G401 (cell line): ENCODE measurements at places on chromosomes 4 and X. TPM values are rescaled to one million over a fixed set of nuclear protein-coding genes. Genes with fewer than 3 reads are reported as not detected.

DNA sequence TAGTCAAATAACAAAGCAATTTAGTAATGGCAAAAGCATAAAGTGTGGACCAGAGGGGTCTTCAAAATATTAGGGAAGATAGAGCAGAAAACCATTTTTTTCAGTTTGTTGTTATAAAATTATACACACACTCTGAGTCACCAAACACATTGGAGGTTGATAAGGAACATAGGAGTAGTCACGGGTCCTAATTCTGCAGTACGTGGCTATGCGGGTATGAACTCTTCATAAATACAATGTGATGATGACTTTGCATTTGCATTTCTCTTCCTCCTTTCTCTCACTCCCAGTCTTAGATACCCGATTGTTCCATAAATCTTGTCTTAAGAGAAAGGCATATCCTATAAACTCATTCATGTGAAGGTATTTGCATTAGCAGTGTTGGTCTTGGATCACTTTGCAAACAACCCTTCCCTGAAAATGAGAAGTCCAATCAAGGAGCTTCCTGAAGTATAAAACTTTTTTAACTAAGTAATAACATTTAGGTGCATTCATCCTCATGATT is 223.6 kb downstream of the PALLD start:
- DNase-seq, result no peak

DNA sequence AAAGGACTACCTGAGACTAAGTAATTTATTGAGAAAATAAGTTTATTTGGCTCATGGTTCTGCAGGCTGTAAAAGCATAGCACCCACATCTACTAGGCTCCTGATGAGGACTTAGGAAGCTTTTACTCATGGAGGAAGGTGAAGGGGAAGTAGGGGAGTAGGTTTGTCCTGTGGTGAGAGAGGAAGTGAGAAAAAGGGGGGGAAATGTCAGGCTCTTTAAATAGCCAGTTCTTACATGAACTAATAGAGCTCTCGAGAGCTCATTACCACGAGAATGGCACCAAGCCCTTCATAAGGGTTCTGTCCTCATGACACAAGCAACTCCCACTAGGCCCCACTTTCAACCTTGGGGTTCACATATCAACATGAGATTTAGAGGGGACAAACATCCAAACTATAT is 125.5 kb upstream of the NRK start:
- DNase-seq, result no peak

GRCh38 chr4:150140774-150141400 is 62.6 kb downstream of the DCLK2 start:
- DNase-seq, result no peak

DNA sequence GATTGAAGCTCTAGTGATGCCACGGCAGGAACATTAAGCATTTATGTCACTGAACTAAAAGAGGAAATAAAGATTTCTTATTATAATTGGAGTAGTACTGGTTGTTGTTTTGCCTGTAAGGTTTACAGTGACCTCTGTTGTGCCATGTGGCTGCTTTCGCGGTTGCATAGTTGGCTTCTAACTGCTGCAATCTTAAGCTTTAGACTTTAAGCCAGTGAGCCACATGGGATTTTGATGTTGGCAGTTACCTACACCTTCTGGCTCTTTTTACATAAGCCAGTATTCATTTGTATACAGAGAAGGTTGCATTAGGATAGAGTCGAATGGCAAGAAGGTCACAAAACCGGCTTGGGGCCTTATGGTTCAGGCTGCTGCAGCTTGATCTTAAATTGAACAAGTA is 1311.6 kb downstream of the RAPGEF2 start:
- DNase-seq, result peak; percentile 93

GRCh38 chr4:128465523-128465922 is 177.9 kb upstream of the PGRMC2 start:
- no peak for DNase-seq

GRCh38 chr4:101753721-101754120 is 36.8 kb upstream of the BANK1 start:
- DNase-seq, result no peak

- no peak for DNase-seq
Measured at GRCh38 chr4:100881283-100881682, 363.5 kb upstream of the EMCN start.

DNA sequence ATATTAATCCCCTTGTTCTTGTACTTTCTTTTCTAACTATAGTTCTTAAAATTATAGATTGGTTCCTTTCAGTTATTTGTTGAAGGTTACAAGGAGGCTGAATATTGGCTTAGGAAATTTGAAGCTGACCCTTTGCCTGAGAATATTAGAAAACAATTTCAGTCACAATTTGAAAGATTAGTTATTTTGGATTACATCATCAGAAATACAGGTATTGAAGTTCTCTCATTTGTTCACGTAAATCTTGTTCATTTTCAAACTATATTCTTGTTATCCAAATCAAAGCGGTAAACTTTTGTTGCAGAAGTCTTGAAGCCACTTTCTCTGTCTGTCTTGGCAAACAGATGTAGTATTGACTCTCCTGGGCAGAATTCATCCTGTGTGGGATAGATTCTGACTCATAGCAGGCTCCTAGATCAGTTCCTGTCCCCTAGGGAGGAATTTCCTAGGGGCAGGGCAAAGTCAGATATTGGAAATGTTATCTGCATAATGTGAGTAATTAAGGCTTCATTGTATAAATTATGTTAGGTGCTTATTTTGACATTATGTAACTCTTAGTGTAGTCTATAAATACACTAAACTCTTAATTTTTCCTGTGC is 25.2 kb downstream of the PI4K2B start:
- no peak for DNase-seq

GRCh38 chr4:70315928-70316327 is 18.9 kb upstream of the CABS1 start:
- DNase-seq, result no peak

The ADGRG4 gene
- total RNA-seq, result not detected in 2 replicates

- peak; percentile 63 for DNase-seq
Measured at GRCh38 chr4:186701273-186701672, 22.4 kb downstream of the FAT1 start.

DNA sequence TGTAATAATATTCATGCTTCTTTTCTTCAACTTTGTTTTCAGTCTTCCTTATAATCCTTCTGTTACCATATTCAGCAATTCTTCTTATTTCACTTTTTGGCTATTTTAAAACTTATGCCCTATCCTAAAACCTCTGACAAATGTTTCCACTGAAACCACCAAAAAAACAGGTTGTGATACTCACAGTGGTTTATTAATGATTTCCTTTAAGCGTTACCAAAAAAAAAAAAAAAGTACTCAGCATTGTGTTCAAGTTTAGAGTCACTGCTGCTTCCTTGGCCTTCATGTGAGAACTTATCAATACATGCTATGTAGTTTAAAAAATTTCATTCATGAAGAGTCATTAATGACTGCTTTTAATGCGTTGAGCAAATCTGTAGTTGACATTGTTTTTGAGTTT is 35.4 kb upstream of the UGT2A3 start:
- no peak for DNase-seq

GRCh38 chr4:119536572-119537528 is 91.8 kb downstream of the PDE5A start:
- DNase-seq, result no peak

- no peak for DNase-seq
Measured at GRCh38 chr4:57465321-57466056, 355.3 kb upstream of the IGFBP7 start.

DNA sequence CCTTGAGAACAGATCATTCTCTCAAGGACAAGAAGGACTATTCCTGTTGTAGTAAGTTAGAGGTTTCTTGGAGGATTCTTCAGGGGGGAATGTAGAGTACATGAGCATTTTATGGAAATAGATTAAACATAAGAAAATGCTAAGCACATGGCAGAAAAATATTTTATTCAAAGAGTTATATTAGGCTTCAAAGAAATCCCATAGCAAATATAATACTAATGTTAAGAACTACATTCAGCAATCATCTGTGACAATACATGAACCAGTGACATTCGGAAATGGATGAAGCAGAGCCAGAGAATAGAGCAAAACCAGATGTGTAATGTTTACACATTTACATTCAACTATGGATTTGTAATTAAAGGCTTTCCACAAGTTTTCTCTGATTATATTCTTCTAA is 288.6 kb downstream of the NAF1 start:
- DNase-seq, result no peak

DNA sequence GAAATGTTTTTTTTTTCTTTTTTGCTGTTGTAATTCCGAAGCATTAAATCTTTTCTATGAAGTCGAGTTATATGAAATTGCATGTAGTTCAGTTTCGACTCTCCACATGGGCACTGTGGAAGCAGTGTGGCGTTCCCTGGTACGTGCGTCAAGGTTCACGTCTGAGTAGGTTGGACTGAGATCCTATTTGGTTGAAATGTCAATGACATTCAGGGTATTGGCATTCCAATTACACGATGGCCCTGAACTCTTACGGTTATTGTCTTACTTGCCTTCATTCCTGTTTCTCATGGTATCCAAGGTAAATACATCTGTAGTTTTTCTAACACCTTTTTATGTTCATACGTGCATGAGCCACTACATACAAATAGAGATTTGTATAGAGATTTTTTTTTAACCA is 128.8 kb downstream of the SORBS2 start:
- no peak for DNase-seq

DNA sequence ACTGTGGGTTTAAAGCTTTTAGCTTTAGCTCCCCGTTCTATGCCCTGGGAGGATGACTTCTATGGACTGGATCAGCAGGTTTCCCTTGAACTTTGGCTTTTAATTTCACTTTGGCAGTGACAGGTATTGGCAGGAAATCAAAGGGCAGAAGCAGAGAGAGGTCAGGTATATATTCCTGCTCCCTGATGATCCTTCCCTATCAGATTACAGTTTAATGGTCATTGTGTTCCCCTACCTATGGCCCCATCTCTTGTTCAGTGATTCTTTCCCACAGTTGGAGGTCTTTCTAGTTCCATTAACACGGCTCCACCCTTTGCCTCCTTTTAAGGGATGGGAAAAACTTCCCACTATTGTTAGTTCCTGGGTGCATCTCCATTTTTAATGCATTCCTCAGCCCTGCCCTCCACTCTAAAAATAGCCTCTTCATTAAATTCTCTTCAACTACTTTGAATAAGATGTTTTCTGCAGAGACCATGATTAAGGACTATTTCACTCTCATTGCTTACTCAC is 107.8 kb upstream of the TMEM47 start:
- DNase-seq, result no peak

The ARHGAP24 gene
- 1.5 and 4.6 TPM in 2 replicates for total RNA-seq

The SMR3B gene
- total RNA-seq, result not detected in 2 replicates

The TMSB15A gene
- total RNA-seq, result 2.1 and 9.7 TPM in 2 replicates

The TCEAL1 gene
- 9.8 and 27.0 TPM in 2 replicates for total RNA-seq

DNA sequence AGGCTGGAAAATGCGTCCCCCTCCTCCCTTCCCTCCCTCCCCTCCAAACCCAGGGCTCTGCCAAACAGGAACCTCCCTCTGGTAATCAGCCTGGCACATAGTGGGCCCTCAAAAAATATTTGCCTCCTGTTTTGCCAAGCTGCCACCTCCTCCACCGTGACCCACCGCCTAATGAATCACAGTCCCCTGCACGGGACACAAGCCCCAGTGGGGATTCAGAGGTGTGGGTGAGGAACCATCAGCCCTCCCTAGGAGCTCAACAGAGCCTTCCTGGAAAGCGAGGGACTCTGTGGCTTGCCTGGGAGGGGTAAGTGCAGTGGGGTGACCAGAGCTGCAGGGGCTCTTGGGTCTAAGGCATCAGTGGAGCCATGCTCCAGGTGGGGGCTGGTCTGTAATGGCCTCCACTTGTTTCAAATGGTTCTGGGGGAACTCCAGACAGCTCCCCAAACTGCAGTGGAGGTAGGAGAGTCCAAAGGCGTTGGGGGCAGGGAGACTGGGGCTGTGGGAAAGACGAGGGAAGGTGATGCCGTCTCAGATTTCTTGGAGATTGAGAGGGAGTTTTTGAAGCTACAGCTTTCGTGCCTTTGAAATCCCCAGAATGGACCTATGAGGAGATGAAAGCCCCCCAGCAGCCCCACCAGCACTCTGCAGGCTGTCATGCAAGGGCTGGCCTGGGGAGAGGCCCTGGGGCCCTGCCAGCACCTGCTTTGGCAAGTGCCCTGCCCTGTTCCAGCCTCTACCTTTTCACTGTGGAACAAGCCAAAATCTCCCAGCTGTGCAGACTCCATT is 1.0 kb upstream of the PPP2R2C start:
- no peak for DNase-seq

DNA sequence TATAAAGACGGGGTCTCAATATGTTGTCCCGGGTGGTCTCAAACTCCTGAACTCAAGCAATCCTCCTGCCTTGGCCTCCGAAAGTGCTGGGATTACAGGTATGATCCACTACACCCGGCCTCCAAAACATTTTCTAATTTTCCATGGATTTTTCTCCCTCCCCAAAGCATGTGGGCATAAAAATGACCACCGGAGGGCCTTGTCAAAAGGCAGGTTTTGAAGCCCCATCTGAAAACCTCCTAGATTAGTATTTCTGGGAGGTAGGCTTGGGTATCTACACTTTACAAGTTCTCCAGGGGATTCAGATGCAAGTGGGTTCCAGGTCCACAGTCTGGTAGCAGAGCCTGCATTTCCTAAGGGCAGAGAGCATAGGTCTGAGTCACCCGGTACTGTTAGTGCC is 1.4 kb upstream of the GPR173 start:
- no peak for DNase-seq

GRCh38 chrX:54483946-54484345 is 12.1 kb downstream of the FGD1 start:
- no peak for DNase-seq

- DNase-seq, result no peak
Measured at GRCh38 chr4:69708211-69708610, 52.2 kb downstream of the SULT1B1 start.

The RAB41 gene
- total RNA-seq, result not detected in 2 replicates

DNA sequence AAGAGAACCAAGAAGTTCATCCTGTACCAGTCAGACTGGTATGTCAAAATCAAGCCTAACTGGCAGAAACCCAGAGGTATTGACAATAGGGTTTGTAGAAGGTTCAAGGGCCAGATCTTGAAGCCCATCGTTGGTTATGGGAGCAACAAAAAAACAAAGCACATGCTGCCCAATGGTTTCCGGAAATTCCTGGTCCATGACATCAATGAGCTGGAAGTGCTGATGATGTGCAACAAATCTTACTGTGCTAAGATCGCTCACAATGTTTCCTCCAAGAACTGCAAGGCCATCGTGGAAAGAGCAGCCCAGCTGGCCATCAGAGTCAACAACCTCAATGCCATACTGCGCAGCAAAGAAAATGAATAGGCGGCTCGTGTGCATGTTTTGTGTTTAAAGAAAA is 172.7 kb upstream of the MED14 start:
- DNase-seq, result no peak

DNA sequence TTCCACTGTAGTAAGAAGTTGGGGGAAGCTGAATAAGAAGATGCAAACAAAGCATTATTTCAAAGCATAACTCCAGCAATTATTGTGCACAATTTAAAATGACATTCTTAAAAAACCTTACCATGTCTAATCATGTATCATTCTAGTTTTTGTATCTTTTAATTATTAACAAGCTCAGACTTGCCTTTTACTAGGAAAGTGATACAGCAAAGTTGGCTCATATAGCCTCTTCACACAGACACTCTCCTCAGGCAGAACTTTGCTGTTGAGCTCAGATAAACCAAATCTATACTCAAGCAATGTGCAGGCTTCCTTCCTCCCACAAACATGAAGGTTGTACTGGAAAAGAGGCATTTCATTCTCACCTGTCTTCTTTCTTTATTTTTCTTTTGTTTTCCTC is 358.7 kb upstream of the EMCN start:
- DNase-seq, result no peak

GRCh38 chr4:181588733-181589302 is 654.4 kb upstream of the TENM3 start:
- DNase-seq, result peak; percentile 12

- peak; percentile 73 for DNase-seq
Measured at GRCh38 chrX:41275661-41276609, 58.0 kb upstream of the DDX3X start.
